NCI-H2081 treated with DMSO at 0.1 percent for 48 hours (cell line): ENCODE measurements at places on chromosomes 16 and 17.
A peak's percentile ranks its signal among the peaks of the same experiment; 100 is the strongest.

DNA sequence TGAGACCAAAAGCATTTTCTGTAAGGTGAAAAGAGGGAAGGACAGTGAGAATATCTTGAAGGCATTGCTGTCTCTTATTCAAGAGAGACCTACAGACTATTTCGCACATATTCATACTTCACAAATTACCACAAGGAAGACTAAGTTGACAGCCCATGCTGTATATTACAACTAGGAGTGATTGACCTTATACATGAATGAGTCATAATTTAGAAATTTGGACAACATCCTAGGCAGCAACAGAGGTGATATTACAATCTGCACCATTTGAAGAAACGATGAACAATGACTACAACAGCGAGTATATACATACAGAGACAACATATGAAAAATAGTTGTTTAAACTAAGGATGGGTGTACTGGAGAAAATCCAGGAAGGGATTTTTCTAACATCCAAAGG, 971.7 kb downstream of the CDH11 start:
- DNase-seq, result no peak

- DNase-seq, result no peak
Observed at GRCh38 chr17:74445158-74445557, 13.3 kb downstream of the GPRC5C start.

- no peak for DNase-seq
Observed at GRCh38 chr16:9612267-9612666, 520.8 kb downstream of the HAPSTR1 start.

GRCh38 chr17:58513267-58513964, 1.0 kb downstream of the MTMR4 start:
- no peak for DNase-seq

DNA sequence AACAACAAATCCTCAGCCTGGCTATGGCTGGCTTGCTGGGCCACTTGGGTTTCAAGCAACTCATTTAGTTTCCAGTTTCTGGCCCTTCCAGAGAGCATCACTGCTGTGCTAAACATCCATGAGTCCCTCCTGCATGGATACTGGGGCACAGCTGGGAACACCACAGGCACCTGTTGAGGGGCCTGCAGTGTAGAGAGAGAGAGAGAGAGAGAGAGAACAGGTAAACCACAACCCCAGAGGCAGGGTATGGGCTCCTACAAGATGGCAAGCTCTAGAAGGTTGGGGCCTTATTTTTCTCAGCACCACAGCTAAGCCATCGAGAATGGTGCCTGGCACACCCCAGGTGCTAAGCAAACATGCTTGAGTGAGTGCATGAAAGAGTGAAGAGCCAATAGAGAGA, 120.3 kb downstream of the RBFOX3 start:
- no peak for DNase-seq

DNA sequence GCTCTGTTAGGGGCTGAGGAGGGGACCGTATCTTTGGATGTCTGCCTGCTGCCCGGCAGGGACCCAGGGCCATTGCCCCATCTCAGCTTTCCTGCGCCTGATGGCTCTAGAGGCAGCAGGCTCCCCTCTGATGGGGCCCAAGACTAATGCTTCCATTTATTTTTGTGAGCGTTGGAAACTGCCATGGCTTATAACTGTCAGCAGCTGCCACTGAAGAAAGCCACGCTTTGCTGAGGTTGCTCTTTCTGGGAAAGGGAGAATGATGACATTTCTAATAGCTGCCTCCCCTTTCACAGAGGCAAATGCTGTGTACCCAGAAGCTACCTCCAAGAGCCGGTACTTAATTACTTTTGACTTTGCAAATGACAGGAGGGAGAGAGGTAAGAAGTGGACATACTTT, 103.8 kb downstream of the HAPSTR1 start:
- DNase-seq, result no peak

DNA sequence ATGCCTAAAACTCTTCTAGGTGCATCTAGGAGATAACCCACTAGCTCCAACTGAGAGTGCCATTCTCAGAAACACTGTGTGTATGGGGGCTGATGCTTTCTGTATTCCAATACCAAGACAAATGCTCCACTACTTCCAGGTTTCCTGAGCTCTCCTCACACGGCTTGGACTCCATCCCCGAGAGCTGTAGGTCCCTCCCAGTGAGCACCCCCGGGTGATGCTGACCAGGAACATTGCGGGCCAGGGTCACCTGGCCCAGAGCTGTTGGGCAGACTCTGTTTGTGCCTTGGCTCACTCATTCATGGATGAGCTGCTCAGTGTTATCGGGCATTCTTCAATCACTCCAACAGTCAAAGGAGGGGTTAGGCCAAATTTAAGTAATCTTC, 7.0 kb downstream of the CUEDC1 start:
- no peak for DNase-seq

- DNase-seq, result no peak
Observed at GRCh38 chr17:10870336-10871050, 32.6 kb upstream of the PIRT start.

DNA sequence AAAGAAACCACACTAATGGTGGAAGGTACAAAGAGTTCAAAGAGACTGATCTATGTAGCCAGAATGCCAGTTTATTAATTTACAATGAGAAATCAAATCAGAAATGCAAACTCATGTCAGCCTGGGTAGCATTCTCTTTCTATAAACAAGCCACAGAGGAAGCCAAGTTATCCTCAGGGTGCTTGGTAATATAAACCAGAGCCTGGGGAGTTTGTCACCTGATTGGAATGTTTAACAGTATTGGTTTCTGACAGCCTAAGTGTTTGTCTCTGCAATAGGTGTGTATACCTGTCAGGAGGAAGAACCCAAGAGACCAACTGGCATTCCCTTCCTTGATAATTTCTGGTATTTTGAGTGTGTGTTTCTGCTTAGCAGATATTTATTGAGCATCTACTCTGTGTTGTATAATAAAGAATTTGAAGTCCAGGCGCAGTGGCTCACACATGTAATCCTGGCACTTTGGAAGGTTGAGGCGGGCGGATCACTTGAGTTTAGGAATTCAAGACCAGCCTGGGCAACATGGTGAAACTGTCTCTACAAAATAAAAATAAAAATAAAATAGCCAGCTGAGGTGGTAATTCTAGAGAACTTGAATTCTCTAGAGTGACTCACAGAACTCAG, 3.1 kb upstream of the C17orf58 start:
- DNase-seq, result no peak

DNA sequence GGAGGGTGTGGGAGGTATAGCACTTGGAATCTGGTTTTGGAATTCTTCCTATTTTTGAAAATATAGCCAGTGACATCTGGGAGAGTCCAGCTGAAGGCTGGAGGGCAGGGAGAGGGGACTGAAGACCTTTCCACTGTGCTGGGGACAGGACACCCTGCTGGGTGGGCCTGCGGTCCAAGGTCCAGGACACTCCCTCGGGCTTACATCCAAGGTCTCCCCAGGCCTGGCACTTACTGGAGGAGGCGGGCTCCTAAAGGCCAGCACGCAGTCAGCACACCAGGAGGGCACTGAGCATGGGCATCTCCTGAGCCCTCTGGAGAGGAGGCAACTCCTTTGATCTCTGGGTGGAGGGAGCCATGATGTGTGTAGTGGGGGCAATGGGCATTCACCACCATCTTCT, 35.5 kb upstream of the ETV4 start:
- DNase-seq, result no peak

DNA sequence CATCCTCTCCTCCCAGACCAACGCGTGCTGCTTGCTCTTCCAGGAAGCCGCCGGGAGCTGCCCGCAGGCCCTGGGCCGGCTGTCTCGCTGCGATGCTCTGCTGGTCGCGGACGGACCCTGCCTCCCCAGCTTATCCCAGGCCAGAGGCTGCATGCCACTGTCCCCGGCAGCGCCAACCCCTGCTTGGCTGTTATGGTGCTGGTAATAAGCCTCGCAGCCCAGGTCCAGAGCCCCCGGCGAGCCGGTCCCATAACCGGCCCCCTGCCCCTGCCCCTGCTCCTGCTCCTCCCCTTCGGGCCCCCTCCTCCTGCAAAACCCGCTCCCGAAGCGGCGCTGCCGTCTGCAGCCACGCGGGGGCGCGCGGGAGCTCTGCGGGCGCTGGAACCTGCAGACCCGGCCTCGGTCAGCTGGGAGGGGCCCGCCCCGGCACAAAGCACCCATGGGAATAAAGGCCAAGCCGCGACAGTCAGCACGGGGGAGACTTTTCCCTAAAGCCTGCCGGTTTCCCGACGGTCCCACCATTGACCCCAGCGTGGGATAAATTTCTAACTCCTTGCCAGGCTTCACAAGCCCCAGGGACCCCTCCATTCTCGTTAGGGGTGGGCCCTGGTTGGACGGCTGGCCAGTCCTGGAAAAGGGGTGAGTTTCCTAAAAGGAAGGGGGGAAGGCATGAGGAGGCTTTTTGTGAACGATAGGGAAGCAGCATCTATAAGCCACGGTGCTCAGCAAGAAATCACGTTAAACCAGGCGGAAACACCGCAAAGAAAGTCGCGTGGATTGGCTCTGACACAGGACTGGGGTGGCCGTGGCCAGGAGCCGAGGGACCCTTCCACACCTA, 11.2 kb downstream of the ENPP7 start:
- peak; percentile 21 for DNase-seq

GRCh38 chr16:78310990-78311561, 211.6 kb downstream of the WWOX start:
- no peak for DNase-seq

DNA sequence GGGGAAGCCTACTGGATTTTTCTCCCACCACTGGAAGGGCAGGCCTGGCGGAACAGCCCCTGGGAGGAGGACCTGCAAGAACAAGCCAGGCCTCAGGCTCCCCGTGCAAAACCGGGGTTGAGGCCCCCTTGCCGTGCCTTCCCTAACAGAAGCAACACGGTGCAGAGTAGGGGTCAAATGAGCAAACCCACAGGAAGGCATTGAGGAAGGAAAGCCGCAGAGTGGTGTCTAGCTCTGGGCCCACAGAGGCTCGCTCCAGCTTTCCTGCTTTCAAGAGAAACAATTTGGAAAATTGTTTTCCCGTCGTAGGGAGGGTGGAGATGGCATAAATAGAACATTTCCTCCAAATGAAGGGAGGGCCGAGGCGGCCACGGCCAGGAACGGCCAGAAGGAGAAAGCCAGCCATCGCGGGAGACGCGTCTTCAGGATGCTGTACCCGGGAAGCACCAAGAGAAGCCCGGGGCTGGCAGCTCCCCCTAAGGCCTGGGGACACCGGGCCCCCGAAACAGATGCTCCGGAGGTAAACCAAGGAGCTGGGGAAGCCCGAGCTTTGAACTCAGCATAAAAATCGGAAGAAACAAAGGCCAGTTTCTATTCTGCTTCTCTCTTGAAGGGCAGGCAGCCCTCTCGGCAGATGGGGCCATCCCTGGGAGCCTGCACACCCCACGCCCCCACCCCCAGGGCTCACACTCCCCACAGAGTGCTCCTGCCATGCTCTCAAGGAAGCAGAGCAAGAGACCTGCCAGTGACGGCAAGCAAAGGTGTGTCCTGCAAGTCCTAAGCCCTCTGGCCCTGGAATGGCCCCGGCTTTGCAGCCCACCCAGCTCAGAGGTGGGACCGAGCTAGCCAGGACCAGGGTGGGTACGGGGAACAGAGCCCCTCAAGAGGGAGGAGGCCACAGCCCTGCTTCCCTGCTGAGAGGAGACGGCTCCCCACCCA, 92.0 kb downstream of the RBFOX3 start:
- no peak for DNase-seq

DNA sequence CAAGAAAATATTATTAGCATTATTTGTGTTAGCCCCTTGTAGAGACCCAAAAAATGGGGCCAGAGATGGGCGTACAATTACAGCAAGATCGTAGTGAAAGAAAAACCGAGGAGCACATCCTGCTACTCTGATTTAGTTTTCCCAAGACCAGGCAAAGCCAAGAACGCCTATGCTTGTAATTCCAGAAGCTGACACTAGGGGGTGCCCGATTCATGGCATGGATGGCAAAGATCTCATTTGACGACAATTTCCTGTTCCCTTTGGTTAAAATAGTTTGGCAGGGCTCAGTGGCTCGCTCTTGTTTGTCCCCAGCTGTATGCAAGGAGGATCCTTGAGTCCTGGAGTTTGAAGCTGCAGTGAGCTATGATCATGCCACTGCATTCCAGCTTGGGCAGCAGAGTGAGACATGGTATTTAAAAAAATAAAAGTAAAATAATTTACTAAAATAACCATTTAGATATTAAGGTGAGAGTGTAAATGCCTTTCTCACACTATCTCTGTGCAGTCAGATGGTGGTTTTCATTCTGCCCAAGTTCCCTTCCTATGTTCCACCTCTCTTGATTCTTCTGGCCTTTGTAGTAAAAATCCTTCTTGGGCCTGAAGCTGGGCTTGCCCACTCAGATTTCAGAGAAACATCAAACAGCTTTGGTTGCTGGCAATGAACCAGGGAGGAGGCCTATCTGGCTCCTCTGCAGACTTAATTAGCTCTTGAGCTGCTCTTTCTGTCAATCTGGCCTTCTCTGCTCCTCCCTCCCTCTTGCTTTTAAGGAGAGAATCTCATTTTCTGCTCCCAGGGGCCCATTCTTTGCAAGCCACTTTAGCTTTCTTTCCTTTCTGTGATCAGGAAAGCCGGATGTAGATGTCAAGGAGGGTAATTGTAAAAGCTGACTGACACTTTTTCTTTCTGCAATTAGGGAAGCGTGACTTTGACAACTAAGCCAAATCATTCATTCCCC, 31.2 kb downstream of the TMEM238L start:
- DNase-seq, result no peak
